Dermis blood vessel endothelial cell (primary cell): ENCODE measurements at places on chromosomes 2 and 18. TPM values are rescaled to one million over a fixed set of nuclear protein-coding genes. Genes with fewer than 3 reads are reported as not detected.

- no peak for DNase-seq
Measured at GRCh38 chr18:58148954-58149471, 105.0 kb downstream of the NEDD4L start.

TUBA3E gene
- total RNA-seq = not detected in 2 replicates

- no peak for DNase-seq
Measured at GRCh38 chr2:196598412-196598811, 41.1 kb upstream of the CCDC150 start.

DNA sequence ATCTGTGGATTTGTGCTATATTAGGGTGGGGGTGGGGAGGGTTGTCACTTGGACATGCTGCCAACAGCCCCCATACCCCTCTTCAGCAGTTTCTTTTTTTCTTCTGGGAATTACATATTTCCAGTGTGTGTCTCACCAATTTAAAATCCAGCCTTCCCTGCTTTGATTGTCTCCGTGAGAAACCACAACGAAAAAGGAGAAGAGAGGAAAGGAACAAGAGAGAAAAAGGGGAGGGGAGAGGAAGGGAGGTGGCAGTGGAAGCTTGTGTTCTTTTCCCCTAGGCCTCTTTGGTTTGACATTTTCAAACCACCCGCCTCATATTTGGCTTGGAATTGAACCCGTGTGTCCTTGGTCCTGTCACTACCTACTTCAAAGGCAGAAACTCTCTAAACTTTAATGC lies 860 bp downstream of the CTNNA2 start:
- DNase-seq = no peak

DNA sequence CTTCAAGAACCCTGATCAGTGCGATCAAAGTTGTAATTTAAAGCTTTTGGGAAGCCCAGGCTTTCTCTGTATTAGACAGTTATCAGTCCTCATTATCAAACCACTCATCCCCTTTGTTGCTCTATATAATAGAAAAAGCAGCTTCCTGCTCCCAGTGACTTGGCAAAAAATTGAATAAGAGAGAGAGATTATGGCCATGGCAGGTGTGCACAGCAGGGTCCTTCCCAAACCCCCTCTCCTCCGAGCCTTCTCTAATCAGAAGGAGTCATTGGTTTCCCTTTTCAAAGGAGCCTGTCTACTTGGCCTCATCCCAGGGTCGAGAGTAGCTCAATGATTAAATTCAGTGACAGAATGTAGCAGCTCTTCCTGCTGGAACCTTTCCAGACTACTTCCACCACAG lies 81.5 kb downstream of the SEMA4F start:
- peak; percentile 19 for DNase-seq

DNA sequence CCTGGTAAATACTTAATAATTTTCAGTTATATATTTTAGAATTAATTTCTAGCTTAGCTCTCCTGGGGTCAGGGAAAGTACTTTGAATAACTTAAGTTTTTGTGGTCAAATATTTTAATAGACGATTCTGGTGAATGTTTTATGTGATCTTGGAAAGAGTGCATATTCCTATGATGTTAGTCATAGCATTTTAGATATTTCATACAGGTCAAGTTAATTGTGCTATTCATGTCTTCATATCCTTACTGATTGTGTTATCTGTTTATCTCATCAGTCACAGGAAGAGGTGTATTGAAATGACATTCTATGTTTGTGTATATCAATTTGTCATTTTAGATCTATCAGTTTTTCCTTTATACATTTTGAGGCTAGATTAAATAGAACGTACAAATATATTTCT lies 576.2 kb downstream of the CPS1 start:
- DNase-seq = peak; percentile 1

GRCh38 chr2:168529054-168529833 lies 73.2 kb downstream of the CERS6 start:
- DNase-seq = no peak

DNA sequence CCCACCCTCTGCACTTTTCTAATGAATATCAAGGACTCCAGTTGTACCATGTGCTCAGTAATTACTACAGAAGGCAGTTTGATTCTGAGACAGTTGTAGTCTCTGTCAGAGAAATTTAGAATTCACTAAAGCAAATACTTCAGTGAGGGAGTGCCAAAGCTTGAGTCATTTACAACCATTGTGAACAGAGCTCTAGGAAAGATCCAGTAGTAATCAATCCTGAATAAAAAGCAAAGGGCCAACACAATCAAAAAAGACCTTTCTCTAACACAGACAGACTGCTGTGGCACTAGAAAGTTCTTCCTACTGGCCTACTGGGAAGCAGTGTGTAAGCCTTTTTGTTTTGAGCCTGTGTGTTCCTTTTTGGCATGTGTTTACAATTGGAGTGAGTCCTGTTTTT lies 135.6 kb upstream of the UNC80 start:
- DNase-seq = no peak

DNA sequence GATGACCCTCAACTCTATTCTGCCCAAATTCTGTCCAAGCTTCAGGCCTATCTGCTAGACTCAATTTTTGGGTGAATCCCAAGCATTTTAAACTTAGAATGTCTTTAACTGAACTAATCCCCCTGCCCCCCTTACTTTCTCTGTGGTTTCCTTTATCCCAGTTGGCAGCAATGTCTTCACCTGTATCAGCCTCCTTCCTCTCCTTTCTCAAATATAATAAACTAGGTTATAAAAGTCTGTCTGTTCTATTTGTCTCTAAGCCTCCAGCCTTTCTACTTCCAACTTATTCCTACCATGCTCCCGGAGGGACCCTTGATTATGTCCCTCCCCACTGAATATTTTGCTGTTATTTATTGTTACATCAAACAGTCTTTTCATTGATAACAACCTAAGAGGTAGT lies 375.5 kb upstream of the TRIB2 start:
- DNase-seq = no peak

CNGA3 gene
- under 0.01 TPM in 1 of 2 replicates, not detected in the other for total RNA-seq
